Gastrocnemius medialis (tissue), 4 donors: ENCODE measurements at places on chromosomes 16 and 17. TPM values are rescaled to one million over a fixed set of nuclear protein-coding genes. Genes with fewer than 3 reads are reported as not detected.

PIK3R6 gene
- total RNA-seq: 0.09 TPM

KRT15 gene
- not detected for total RNA-seq

TBC1D3K gene
- total RNA-seq: 0.87 TPM

STUB1 gene
- 224 TPM for total RNA-seq

KRT31 gene
- total RNA-seq: 0.39 TPM

MPP3 gene
- total RNA-seq: 1.9 TPM

DNA sequence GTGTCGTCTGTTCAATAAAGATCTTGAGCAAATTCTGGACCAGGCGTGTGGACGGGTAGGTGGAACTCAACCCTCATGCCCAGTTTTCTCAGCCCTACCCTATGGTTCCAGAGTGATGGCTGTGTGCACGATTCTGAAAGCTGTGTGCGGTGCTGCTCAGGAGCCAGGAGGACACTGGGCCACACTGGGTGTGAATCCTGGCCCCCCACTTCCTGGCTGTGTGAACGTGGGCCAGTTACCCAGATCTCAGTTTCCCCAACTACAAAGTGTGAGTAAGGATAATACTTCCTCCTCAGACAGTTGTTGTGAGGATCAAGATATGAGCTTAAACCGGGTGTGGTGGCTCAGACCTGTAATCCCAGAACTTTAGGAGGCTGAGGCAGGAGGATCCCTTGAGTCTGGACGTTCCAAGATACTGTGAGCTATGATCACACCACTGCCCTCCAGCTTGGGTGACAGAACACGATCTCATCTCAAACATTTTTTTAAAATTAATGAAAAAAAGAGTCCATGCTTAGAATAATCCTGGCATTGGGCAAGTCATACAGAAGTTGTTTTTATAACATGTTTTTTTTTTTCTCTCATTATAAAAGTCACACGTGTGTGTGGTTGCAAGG, 14.7 kb upstream of the MPRIP start:
- H3K36me3 ChIP-seq: no peaks in the 10 kb centered on the region
- no peaks in the 10 kb centered on the region for H3K27me3 ChIP-seq
- no peak overlapping the region for H3K4me3 ChIP-seq

- H3K4me3 ChIP-seq: no peak overlapping the region
- peaks cover 11% of the 10 kb centered on the region for H3K4me1 ChIP-seq
- DNase-seq: no peak
- peak overlapping the region; percentile 5 for H3K27ac ChIP-seq
Observed at GRCh38 chr17:40224718-40225550, 5.8 kb downstream of the WIPF2 start.

DNA sequence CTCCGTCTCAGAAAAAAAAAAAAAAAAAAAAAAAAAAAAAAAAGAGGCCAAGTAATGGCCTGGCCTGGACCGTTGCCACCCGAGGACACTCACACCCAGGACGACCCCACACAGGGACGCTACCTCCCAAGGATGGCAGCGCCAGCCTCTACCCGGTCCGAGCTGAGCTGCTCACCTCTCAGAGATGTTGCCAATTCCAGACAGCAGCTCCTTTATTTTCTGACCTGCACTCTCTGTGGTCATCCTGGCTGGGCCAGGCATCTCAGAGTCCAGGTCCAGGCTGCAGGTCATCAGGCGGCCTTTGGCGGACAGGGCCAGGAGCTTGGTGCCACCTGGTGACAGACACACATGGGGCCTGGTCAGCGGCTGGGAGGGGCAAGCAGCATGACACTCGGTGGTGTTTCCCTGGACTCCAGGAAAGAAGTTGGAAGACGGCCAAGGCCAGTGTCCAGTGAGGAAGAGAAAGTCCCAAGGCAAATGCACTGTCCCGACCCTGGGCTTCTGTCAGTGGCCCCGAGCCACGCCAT, 3.1 kb downstream of the FAAP100 start:
- H3K27ac ChIP-seq: no peak overlapping the region
- H3K36me3 ChIP-seq: peaks cover 57% of the 10 kb centered on the region
- no peak for DNase-seq
- no peak overlapping the region for H3K4me3 ChIP-seq
- H3K27me3 ChIP-seq: no peaks in the 10 kb centered on the region

GRCh38 chr17:16491703-16492612, at the start of gene LRRC75A:
Gene LRRC75A, minus strand, starts transcription at chr17:16492193. Its CDS starts 203 bp downstream, at chr17:16491990.
- no peak for DNase-seq
- H3K36me3 ChIP-seq: no peaks in the 10 kb centered on the region
- peaks cover 4% of the 10 kb centered on the region for H3K27me3 ChIP-seq
- H3K27ac ChIP-seq: no peak within 1 kb of the TSS

DNA sequence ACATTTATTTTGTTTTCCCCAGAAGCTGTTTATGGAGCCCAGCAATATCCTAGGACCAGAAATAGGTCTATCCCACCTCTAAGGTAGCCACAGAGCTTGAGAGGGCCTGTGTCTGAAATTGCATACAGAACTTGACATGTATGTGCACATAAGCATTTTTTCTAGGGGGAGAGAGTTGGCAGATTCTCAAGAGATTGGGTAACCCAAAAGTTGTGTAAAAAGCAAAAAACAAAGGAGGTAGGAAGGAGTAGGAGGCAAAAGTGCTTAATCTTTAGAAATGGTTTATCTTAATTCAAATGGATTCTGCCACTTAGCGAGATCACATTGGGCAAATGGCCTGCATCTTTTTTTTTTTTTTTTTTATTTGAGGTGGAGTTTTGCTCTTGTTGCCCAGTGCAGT, 3.5 kb downstream of the PLK1 start:
- no peak overlapping the region for H3K27ac ChIP-seq
- peaks cover 40% of the 10 kb centered on the region for H3K36me3 ChIP-seq
- H3K27me3 ChIP-seq: no peaks in the 10 kb centered on the region
- H3K4me3 ChIP-seq: no peak overlapping the region

DNA sequence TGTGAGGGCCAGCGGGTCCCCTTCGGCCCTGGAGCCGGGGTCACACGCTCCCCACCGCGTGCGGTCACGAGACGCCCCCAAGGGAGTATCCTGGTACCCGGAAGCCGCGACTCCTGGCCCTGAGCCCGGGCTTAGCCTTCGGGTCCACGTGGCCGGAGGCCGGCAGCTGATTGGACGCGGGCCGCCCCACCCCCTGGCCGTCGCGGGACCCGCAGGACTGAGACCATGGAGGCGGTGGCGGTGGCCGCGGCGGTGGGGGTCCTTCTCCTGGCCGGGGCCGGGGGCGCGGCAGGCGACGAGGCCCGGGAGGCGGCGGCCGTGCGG, at the start of gene NAGLU:
NAGLU (plus strand) TSS at position 194 of the 324 bp plus-strand sequence; CDS start at position 226, 32 bp downstream.
- H3K27ac ChIP-seq: peak within 1 kb of the TSS; percentile 95
- peak; percentile 97 for DNase-seq
- peaks cover 20% of the 10 kb centered on the region for H3K4me1 ChIP-seq
- H3K36me3 ChIP-seq: peaks cover 19% of the 10 kb centered on the region
- H3K4me3 ChIP-seq: peak within 1 kb of the TSS; percentile 63

DNA sequence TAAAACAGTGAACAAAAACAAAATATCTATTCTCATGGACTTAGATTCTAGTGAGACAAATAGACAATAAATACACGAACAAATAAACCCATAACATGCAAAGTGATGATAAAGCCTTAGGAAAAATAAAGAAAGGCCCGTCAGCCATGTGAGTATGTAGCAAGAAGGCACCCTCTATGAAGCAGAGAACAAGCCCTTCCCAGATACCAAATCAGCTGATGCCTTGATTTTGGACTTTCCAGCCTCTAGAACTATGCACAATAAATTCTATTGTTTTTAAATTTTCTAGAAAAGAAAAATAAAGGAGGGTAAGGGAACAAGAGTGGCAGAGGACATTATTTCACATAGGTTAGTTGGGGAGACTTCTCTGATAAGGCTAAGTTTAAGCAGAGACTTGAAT, 40.7 kb upstream of the SMURF2 start:
- peaks cover 5% of the 10 kb centered on the region for H3K4me1 ChIP-seq
- H3K4me3 ChIP-seq: no peak overlapping the region
- H3K36me3 ChIP-seq: no peaks in the 10 kb centered on the region
- DNase-seq: no peak
- no peak overlapping the region for H3K27ac ChIP-seq

DNA sequence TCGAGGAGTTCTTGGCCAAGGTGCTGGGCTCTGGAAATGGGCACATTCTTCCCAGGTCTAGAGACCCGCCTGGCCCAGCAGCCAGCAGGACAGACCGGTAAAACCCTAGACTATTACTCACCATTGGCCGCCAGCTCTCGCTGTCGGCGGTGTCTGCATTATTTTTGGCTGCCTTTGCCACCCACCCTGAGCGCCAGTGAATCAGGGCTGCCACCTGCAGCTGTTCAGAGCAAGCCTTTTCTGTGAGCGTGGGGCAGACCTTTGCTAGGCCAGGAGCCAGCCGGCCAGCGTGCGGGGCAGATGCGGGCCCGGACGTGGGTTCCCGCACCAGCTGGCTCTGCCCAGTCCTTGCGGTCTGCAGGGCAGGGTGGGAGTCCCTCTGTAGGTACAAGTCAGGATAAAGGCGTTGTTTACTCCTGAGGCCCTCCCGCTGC, 15.8 kb upstream of the CLEC18A start:
- H3K4me3 ChIP-seq: no peak overlapping the region
- H3K27ac ChIP-seq: no peak overlapping the region
- no peaks in the 10 kb centered on the region for H3K27me3 ChIP-seq

GRCh38 chr16:69014811-69015210, 90.6 kb upstream of the HAS3 start:
- H3K4me1 ChIP-seq: no peaks in the 10 kb centered on the region
- H3K27me3 ChIP-seq: no peaks in the 10 kb centered on the region
- no peaks in the 10 kb centered on the region for H3K36me3 ChIP-seq
- no peak overlapping the region for H3K4me3 ChIP-seq
- no peak for DNase-seq

DNA sequence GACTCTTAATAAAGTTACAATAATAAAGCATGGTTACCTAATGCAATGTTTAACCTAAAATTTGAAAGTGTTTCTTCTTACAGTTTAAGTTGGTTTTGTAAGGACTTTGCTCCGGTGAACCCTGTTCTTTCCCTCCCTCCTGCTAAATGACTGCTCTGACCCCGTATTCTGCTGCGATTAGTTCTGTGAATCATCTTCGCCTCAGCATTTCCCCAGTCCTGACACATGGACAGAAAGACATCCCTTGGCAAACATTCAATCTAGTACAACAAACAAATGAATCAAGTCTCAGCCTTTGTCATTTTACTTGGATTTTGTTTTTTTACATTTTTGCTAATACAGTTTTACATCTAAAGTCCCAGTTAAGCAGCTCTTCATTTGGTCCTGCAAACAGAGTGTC, 15.4 kb downstream of the KCNJ2 start:
- H3K36me3 ChIP-seq: no peaks in the 10 kb centered on the region
- H3K4me1 ChIP-seq: peaks cover 63% of the 10 kb centered on the region
- H3K27me3 ChIP-seq: no peaks in the 10 kb centered on the region
- H3K27ac ChIP-seq: peak overlapping the region; percentile 92
- H3K4me3 ChIP-seq: no peak overlapping the region
- peak; percentile 36 for DNase-seq

- no peak overlapping the region for H3K4me3 ChIP-seq
- no peaks in the 10 kb centered on the region for H3K27me3 ChIP-seq
- no peak for DNase-seq
- H3K4me1 ChIP-seq: no peaks in the 10 kb centered on the region
- H3K27ac ChIP-seq: no peak overlapping the region
Observed at GRCh38 chr16:61002479-61003204, 1033.6 kb downstream of the CDH8 start.

DNA sequence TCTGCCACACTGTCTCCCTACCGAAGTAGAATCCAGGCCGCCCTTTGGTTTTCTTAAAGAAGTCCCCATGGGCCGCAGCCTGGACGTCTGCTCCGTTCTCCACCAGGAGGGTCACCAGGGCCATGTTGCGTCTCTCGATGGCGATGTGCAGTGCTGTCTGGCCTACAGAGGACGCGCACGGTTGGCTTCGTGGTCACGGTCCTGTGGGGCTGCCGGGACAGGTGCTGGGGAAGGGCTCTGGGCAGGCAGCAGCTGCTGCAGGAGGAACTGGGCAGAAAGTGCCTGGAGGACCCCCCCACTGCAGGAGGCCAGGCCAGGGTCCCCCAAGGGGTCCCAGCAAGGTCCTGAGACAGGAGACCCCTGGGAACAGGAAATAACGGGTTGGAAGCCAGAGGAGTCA, 19.0 kb downstream of the TRPV1 start:
- no peaks in the 10 kb centered on the region for H3K27me3 ChIP-seq
- H3K4me1 ChIP-seq: peaks cover under 1% of the 10 kb centered on the region
- H3K36me3 ChIP-seq: peaks cover 53% of the 10 kb centered on the region
- no peak for DNase-seq
- H3K4me3 ChIP-seq: no peak overlapping the region

GRCh38 chr17:17120701-17121100, 78.4 kb downstream of the MPRIP start:
- peak overlapping the region; percentile 65 for H3K27ac ChIP-seq
- peaks cover 59% of the 10 kb centered on the region for H3K4me1 ChIP-seq
- no peaks in the 10 kb centered on the region for H3K36me3 ChIP-seq
- DNase-seq: no peak

DNA sequence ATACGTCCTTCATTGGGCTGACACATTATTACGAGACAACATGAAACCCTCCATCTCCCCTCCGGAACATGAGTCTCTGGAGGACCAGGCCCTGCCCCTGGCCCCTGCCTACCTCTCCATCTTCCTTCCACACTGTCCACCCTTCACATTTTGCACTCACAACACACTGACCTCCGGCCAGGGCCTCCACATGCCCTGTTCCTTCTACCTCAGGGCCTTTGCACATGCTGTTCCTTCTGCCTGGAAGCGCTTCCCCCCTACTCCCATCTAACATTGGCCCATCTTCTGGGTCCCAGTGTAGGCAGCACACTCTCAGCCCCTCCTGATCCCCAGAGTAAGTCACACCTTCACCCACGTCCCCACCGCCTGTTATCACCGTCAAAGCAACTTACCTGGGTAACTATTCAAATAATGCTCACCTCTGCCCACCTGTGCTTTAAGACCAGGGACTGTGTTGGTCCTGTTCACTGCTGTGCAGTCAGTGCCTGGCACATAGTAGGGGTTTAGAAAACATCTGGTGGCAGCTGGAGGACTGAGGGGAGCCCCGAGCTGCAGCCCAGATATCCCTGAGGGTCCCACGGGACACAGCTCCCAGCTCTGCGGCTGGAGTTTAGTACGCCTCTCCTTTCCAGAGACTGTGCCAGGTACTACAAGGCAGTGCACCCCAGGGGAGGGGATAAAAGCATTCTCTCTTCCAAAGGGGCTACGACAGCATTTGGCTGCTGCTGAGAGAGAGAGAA, 27.2 kb downstream of the RPH3AL start:
- no peak for DNase-seq
- H3K36me3 ChIP-seq: no peaks in the 10 kb centered on the region
- no peaks in the 10 kb centered on the region for H3K27me3 ChIP-seq
- no peaks in the 10 kb centered on the region for H3K4me1 ChIP-seq
- no peak overlapping the region for H3K27ac ChIP-seq

DNA sequence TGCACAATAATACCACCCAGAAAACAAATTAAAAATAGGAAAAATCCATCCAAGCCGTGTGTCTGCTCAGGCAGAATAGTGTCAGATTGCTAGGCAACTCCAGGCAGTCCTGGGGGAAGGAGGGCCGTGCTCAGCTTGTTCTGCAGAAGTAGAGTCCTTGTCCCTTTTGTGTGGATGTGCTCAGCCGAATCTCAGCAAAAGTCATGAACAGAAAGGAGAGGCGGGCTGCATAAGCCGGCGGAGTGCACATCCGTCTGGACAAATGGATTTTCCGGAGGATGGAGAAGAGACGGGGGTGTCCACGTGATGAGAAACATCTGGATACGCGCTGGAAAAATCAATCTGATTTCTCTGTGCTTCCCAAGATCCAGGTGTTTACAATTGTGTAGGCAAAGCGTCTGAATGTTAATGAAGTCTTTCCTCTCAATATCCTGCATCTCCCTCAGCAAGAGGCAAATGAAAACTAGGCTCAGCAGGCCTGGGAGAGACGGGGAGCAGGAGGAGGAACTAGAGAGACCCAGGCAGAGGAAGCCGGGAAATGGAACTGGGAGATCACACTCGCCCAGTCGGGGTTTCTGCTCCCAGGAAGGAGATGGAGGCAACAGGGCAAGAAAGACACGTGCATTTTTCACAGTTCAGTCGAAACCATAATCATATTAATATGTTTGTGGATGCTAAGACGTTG, 7.7 kb upstream of the RBFOX3 start:
- H3K36me3 ChIP-seq: no peaks in the 10 kb centered on the region
- H3K27me3 ChIP-seq: peaks cover 56% of the 10 kb centered on the region
- H3K4me3 ChIP-seq: no peak overlapping the region
- H3K4me1 ChIP-seq: no peaks in the 10 kb centered on the region
- no peak overlapping the region for H3K27ac ChIP-seq
